ENCODE measurements at places on chromosomes 16 and 17. TPM values are rescaled to one million over a fixed set of nuclear protein-coding genes. Genes with fewer than 3 reads are reported as not detected.
A peak's percentile ranks its signal among the peaks of the same experiment; 100 is the strongest.

The DNAJA3 gene
- 54.2 TPM for polyA plus RNA-seq

GRCh38 chr16:11547118-11547916 is 39.4 kb downstream of the LITAF start:
- no peak for DNase-seq

- DNase-seq: no peak
Observed at GRCh38 chr16:17235147-17235815, 235.5 kb downstream of the XYLT1 start.

DNA sequence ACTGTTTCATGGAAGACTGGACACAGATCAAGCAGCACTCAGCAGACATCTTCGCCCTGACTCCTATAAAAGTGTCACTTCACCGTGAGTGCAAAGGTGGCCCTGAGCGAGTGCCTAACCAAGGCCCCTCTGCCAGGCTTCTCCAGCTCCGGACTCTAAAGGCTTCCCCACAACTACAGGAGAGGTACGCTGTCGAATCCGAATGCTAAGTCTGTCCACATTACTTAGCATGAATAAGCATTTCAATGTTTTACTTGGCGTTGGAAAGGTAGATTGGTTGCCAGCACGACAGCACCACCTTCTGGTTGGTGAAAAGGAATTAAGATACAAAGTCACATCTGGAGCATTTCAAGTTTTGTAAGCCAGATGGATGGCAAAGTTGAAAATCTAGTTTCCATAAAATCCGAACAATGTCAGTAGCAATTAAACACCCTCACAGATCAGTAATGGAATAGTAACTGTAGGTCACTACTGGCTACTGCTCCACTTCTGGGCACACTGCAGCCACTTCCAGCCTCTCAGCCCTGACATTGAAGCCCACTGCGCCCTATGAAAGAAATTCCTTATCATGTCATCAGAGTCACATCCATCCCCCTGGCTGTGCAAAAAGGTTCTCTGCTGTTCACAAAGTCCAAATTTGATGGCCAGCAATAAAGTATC is 100.9 kb downstream of the PARN start:
- DNase-seq: peak; percentile 30

GRCh38 chr17:35374766-35375344 is 1.4 kb upstream of the SLFN11 start:
- no peak for DNase-seq
